Activated naive CD8-positive, alpha-beta T cell treated with anti-CD3 and anti-CD28 coated beads, Interleukin-2, amount 10 ng/mL, durations not matched to agents 7 days and 5 days (primary cell): ENCODE measurements at places on chromosomes 11 and 22. TPM values are rescaled to one million over a fixed set of nuclear protein-coding genes. Genes with fewer than 3 reads are reported as not detected.

- DNase-seq = no peak
Measured at GRCh38 chr11:7591987-7592386, 78.2 kb downstream of the PPFIBP2 start.

GRCh38 chr11:131070365-131070764 lies 154.1 kb upstream of the SNX19 start:
- no peak for DNase-seq

YAP1 gene
- 0.11 TPM for total RNA-seq

HOATZ gene
- total RNA-seq = not detected

DNA sequence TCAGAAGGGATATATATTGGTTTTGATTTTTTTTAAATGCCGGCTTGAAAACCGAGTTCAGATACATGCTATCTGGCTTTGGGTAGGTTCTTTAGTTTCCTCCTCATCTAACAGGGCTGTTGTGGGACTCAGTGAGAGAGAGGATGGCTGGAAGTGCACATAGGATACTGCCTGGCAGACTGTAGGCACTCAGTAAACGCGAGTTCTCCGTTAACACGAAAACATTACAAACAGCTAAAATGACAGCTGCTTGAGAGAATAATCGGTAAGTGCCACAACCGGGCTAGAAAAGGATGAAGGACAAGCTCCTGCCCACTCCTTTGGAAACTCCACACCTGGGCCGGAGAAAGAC lies 369 bp downstream of the XRRA1 start:
- DNase-seq = no peak

DNA sequence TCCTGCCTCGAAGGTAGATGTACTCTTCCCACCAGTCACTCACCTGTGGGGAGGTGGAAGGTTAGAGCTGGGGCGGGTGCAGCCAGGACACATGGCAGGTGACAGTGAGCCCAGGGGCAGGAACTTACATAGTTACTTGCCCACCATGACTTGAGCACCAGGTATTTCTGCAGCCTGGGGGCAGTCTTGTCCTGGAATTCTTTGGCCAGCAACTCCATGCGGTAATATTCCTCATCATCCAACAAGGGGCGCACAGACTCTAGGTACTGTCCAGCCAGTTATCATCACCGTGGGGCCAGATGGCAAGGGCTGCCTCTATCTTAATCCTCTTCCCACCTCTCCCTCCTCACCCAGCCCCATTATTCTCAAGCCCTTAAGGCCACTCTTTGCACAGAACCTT lies 2.2 kb downstream of the CPT1B start:
- no peak for DNase-seq

- DNase-seq = no peak
Measured at GRCh38 chr11:44990665-44991064, 40.0 kb upstream of the TP53I11 start.

DNA sequence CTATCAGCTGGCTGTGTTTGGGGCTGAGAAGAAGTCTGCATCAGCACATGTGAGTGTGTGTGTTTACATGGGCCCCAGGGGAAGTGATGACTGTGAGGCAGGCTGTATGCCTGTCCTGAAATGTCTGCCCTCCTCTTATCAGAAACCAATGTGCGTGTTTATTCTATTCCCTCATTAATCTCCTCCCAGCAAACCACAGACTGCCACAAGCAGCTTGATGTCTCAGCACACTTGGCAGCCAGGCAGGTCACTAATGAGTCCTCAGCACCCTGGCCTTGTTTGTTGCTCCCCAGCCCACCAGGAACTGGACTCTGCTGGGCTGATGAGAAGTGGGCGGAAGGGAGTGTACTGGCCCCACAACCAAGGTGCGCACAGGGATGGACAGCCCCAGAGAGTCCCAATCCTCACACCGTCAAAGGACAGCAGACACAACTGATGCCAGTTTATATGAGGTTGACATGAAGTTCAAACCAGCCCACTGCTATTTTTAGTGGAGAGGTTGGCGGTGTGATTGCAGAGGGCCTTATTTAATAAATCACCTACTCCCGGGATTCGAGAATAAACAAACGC lies 225.8 kb downstream of the ETS1 start:
- DNase-seq = no peak

- no peak for DNase-seq
Measured at GRCh38 chr11:1129611-1130160, 28.1 kb upstream of the MUC5AC start.

FGF4 gene
- not detected for total RNA-seq

DNA sequence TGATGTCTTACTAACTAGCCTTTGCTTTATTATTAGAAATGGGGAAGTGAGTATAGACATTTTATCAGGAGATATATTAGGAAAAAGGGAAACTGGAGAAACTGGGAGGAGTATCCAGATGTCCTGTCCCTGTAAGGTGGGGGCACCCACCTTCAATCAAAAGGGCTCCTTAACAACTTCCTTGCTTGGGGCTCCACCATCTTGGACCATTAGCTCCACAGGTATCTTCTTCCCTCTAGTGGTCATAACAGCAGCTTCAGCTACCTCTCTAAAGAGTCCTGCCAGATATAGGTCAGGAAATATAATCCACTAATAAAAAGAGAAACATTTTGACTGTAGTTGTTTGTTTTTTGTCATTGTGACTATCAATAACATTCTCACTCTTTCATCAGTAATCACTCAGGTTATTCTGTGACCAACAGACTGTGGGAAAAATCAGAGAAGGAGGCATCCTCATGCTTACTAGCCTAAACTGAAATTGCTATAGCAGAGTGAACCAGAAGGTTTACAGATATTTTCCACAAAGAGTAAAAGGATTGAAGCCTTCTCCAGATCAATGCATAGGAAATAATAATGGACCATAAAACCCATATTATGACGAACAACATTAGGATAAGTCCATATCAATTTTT lies 10.4 kb downstream of the OR51B4 start:
- no peak for DNase-seq

OR2D2 gene
- total RNA-seq = not detected

MB gene
- not detected for total RNA-seq

DNA sequence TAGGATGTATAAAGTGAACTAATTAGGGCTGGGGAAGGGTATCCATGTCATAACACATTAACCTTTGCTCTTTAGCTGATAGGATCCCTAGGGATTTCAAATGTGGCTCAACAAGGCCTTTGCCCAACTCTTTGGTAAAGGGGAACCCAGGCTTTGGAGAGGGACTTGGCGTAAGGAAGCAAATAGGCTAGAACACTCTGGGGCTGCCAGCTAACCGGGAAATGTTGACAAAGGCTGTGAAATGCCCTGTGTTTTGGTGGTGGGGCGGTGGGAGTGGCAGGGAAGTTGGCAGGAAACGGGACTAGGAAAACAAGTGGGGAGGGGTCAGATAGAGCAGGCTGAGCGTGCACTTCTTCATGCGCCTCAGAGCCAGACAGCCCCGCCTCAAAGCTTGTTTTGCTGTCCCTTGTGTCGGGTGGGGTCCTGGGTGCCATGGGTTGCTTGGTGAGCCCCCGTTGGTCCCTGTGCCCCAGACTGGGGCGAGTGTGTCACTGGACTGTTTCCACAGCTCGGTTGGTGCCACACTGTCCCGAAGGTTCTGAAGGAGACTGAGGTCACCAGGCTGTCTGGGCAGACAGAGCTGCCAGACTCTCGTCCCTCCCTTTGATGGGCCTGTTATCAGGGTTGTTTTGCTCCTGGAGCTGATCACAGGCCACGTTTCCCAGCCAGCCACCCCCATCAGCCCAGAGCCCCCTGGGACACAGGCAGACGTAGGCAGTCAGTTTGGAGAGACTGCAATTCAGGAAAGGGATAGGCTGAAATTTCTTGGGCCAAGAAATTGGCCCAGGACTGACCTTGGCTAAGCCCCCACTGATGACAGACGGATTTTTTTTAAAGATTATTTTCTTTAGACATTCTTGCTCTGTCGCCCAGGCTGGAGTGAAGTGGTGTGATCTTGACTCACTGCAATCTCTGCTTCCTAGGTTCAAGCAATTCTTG lies 19.6 kb downstream of the KCTD21 start:
- no peak for DNase-seq

APOL3 gene
- total RNA-seq = 159 TPM

GRK3 gene
- 32.6 TPM for total RNA-seq

DNA sequence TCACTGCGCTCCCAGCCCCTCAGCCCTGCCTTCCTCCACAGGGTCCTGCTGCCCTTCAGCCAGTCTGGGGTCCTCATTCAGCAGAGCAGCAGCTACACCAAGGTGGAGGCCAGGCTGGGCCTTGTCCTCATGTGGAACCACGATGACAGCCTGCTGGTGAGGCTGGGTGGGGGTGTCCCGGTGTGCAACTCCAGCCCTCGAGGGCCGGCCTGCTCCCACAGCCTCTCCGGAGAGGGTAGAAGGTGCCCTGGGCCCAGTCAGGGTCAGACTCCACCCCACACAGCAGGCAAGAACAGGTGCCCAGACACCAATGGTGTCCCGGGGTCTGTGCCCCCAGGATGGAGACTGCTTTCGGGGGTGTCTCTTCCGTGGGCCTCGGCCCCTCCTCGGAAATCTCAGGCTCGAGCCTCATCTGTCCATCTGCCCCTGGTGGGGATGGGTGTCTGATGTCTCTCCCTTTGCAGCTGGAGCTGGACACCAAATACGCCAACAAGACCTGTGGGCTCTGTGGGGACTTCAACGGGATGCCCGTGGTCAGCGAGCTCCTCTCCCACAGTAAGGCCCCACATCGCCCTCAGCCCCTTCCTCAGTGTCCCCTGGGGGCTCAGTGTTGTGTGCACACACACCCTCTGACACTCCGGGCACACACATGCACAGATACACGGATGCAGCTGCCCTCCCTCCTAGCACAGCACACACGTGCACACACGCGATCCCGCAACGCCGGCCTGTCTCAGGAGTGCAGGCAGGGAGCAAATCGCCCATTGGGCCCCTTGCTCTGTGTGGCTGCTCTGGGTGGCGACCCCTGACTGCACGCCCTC lies 4.9 kb downstream of the MUC5AC start:
- no peak for DNase-seq

GRCh38 chr11:64378335-64378880 lies 19.4 kb downstream of the RPS6KA4 start:
- no peak for DNase-seq

BTG4 gene
- total RNA-seq = 0.31 TPM

DNA sequence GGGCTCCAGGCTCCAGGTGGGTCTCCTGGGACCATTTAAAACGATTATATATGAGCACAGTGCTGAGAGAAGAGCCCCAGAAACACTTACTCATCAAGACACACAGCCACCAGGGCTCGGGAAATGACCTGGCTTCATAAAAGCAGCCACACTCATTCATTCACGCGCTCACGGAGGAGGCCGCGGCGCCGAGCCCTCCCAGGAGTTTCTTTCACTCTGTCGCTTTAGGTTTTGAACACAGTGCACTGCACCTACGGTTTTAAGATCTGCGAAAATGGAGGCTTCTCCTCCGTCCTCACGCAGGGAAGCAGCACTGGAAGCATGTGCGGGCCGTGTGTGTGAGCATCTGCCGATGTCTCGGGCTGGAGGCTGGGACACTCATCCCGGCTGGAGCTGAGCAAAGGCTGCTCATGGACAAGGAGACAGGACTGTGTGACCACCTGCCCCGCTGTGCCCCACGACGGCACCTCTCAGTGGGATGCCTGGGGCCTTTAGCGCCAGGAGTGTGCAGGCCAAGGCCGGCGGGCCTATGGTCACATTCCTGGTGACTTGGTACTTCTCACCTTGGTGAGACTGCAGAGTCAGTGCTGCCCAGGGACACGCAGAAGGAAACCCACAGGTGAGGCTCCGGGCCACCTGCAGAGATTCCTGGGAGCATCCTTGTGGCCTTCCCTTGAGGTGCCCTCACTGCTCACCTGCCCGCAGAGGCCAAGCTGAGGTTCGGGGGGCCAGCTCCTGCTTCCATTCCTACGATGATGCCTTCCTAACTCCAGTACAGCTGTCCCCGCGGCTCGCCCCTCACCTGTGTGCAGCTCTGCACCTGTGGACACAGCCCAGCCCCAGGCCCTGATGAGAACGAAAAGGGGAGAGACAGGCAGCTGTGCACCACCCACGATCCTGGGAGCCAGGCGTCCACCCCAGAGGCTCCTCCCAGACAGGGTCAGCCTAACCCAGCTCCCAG lies 872.0 kb downstream of the BRD1 start:
- DNase-seq = no peak

DNA sequence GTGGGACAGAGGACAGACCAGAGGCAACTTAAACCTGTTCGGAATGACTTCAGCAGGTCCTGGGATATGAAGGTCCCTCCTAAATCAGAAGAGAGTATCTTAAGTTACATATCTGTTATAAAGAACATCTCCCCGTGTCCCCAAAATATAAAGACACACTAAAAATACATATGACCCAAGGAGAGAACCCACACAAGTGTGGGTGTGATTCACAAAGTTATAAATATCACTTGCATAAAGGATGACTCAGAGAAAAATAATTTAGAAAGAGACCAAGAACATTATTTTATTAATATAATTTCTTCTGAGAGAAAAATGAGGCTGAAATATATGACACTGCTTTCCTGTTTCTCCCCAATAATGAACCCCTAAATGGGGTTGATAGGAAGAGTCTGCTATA lies 14.2 kb downstream of the OR5B21 start:
- no peak for DNase-seq

- no peak for DNase-seq
Measured at GRCh38 chr22:20026996-20027601, 6.2 kb downstream of the TANGO2 start.

RTN4R gene
- total RNA-seq = 6.1 TPM

- no peak for DNase-seq
Measured at GRCh38 chr22:39625569-39626537, 55.3 kb downstream of the CACNA1I start.

CRYBB3 gene
- total RNA-seq = 0.72 TPM

DNA sequence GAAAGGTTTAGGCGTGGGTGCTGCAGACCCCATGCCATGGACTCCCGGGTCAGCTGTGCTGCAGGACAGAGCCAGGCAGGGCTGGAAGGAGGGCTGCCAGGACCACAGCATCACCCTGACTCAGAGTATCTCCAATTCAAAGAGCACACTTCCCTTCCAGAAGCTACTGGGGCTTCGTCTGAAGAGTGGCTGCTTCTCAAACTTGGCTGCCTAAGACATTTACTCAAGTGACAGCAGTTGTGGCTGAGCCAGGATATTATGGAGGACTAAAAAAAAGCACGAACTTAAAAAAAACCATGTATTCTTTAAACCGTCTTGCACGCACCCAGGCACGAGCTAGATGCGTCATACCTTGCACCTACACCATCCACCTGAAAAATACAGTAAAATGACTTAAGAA lies 13.0 kb upstream of the BID start:
- no peak for DNase-seq

MS4A15 gene
- total RNA-seq = not detected

DNA sequence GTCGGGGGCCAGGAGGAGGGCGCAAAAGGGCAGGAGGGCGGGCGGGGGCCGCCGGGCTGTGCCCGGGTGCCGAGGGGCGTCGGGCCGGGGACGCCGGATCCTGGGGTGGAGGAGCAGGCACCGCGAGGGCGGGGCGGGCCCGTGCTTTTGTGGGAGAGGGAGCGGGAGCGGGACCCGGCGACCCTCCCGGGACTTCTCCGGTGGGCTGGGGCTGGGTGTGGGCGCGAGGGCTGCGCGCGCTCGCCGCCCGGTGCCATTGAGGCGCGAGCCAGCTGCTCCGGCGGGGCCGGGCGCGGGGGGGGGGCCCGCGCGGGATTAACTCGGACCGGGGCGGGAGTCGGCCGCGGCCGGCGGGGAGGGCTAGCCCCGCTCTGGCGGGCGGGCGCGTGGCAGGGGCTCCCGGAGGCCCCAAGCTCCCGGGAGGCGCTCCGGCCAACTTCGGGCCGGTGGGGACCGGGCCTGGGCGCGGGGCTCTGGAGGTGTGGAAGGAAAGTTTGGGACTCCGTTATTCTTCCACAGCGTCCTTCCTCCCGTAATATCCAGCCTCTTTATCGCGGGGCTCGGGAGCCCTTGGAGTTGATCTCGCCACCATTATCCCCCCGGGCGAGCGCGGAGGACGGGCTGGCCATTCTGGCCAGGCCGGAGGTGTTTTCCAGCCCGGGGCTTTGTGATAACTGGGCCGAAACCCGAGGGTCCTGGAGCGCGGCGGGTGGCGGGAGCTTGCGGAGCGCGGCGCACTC lies 936 bp downstream of the CECR2 start:
- DNase-seq = no peak
